ENCODE measurements at places on chromosomes 16 and 17.

GRCh38 chr17:41548844-41549595, 20.9 kb upstream of the KRT19 start:
- DNase-seq: peak; percentile 64

DNA sequence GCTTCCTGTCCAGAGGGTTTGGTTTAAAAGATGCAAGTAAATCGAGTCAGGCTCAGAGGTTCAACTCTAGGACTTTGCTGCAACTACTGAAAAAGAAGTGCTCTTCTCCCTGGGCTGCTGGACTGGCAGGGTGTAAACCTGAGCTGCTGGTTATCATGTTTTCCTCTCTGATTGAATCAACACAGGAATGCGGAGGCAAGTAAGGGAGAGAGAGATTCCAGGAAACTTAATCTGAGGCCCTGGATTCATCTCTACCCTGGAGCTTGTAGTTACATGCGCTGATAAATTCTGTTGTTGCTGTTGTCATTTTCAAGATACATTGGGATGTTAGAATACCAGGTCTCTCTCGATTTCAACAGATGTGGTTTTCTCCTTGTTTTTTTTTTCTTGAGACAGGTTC, 8.2 kb upstream of the HS3ST3A1 start:
- no peak for DNase-seq

- no peak for DNase-seq
These were observed 270.6 kb upstream of the TNRC6C start for GRCh38 chr17:77687921-77688320.

DNA sequence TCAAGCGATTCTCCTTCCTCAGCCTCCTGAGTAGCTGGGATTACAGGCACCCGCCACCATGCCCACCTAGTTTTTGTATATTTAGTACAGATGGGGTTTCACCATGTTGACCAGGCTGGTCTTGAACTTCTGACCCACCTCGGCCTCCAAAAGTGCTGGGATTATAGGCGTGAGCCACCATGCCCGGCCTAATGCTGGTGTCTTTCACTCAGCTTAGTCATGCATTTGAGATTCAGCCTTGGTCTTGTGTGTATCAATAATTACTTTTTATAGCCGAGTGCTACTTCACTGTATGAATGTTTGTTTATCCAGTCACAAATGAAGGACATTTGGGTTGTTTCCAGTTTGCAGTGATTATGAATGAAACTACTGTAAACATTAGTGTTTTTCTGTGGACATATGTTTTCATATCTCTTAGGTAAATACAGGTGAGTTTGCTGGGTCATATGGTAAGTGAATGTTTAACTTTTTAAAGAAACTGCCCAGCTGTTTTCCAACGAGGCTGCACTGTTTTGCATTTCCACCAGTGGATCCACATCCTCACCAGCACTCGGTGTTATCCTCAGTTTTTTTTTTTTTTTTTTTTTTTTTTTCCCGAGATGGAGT, 11.0 kb upstream of the PLCG2 start:
- no peak for DNase-seq

DNA sequence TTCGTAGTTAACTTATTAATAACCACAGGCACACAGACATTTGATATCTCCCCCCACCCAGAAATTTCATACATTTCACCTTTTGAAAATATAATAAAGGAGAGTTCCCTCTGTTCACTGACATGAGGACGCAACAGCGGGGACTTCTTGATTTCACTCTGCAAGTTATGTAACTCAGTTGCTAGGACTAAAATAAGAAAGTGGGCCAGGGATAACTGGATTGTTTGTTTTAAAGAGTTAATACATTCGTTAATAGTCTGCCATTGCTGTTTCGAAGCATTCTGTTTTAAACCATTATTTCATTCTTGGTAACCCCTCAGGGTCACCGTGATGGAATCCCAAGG, 1.2 kb downstream of the RHOT1 start:
- DNase-seq: no peak

DNA sequence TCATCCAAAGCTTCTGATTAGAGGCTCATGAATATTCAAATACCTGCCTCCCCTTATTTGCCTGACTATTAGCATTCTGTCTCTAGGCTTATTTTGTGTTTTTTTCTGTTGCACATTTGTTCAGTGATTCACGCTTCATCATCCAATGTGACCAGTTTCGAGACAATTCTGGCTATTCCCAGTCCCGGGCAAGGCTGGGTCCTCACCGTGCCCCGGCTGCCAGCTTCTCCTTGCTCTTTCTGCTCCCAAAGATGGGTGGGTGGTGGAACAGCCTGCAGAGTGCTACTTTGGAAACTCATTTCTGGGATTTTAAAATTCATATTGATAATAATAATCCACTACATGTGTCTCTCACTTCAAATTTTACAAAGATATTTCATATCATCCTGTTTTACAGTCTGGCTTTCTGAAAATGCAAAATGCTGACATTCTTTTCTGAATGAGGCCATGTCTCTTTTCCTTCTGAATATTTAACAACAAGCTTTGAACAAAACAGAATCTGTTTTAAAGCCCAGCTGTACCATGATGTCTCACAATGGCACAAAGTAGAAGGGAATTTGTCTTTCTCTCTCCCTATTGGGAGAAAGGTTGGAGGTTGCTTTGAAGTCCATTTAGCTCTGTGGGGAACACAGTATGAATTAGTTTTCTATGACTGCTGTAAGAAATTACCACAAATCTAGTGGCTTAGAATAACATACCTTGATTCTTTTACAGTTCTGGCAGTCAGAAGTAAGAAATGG, 116.9 kb upstream of the CDH13 start:
- DNase-seq: no peak

DNA sequence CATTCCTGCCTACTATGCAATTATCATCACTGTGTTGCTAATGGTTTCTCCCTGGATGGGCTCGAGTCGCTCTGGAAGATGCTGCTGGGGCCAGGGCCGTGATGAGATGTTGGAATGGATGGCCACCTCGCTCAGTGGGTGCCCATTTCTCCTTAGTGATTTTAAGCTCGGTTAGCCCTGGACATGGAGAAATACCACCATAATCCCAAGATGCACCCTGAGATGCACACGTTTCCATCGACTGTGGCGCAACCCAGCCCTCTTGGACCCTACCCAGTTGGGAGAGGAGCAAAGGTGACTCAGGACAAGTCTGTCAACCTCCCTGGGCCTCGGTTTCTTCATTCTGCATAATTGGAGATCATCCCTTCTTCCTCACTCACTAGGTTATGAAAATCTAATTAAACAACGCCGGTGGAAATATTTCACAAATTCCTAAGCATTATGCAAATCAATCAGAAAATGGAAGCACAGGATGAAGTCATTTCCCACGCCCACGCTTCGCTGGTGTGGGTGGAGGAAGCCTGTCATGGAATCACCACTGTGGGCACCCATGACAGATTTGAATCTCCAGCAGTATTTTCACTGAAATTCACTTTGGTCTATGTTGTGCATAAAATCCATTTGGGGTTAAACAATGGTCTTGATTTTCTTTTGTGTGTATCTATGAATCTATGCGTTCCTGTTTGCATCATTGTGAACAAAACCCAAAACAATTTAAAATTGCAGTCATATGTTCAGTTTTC, 195.2 kb downstream of the AXIN2 start:
- no peak for DNase-seq

GRCh38 chr16:10980813-10981212, 36.4 kb downstream of the CLEC16A start:
- no peak for DNase-seq

DNA sequence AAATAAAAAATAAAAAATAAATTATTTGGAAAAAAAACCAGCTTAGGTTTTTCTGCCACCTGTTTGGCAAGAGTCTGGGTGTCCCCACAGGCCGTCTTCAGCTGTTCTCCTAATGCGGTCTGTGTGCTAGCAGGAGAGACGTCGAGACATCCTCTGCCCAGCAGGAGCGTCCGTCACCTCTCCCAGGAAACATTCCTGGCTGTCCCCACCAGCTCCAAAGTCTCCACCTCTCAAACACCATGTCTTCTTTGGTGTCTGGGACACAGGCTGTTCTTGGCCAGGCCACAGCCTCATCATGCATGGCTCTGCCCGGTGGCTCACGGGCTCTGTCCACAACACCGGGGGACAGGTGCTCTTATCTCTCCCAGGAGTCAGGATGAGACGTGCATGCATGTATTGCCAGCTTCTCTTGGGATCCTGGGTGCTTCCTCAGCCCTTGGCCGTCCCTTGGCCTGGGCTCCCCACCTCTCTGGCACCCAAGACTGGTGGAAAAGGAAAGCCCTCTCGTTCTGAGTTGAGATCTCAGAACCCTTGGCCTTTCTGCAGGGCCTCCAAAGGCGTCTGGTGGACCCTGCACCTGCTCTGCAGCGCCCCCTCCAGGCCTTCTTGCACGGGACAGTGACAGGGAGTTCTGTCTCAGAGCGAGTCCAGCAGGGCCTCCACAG, 84.9 kb upstream of the CBX4 start:
- DNase-seq: no peak

Measured in stimulated activated CD8-positive, alpha-beta memory T cell treated with anti-CD3 and anti-CD28 coated beads, Interleukin-2, amount 100 ng/mL, for 1 hour (primary cell).